ENCODE measurements at places on chromosomes 5 and 9. TPM values are rescaled to one million over a fixed set of nuclear protein-coding genes. Genes with fewer than 3 reads are reported as not detected.

GRCh38 chr5:102856389-102856777 lies 101.3 kb downstream of the PAM start:
- DNase-seq = peak; percentile 72
- peak overlapping the region; percentile 69 for H3K4me3 ChIP-seq
- peaks cover 11% of the 10 kb centered on the region for H3K36me3 ChIP-seq
- H3K27ac ChIP-seq = peak overlapping the region; percentile 85
- H3K27me3 ChIP-seq = peaks cover 1% of the 10 kb centered on the region
- peaks cover 71% of the 10 kb centered on the region for H3K4me1 ChIP-seq

DNA sequence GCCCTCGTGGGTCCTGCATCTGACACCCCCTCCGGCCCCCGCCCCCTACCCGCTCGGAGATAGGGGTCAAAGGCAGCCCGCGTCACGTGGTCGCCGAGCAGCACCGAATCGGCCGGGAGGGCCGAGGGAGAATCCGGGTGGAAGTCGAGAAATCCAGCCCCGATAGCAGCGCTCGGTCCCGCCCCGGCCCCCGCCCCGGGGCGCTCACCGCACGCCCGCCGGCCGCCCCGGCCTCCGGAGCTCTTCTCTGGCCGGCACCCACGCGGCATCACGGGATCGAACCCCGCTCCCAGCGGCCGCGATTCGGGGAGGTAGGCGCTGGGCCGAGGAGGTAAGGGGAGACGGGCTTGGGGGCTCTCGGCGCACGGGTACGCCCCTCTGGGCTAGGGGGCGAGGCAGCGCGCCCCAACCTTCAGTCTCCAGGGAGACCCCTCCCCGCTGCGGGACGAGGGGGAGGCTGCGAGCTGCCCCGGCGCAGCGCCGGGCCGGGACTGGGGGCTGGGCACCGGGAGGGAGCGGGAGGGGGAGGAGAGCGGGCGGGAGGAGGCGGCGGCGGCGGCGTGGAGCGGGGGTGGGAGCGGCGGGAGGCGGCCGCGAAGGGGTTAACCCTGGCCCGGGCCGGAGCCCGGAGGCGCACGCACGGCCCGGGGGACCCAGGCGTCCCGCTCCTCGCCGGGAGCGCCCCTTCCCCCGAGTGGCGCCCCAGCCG lies 22.1 kb upstream of the NDST1 start:
- peaks cover 15% of the 10 kb centered on the region for H3K36me3 ChIP-seq
- H3K4me1 ChIP-seq = peaks cover 63% of the 10 kb centered on the region
- H3K4me3 ChIP-seq = peak overlapping the region; percentile 83
- DNase-seq = peak; percentile 25
- H3K27me3 ChIP-seq = peaks cover 5% of the 10 kb centered on the region

DNA sequence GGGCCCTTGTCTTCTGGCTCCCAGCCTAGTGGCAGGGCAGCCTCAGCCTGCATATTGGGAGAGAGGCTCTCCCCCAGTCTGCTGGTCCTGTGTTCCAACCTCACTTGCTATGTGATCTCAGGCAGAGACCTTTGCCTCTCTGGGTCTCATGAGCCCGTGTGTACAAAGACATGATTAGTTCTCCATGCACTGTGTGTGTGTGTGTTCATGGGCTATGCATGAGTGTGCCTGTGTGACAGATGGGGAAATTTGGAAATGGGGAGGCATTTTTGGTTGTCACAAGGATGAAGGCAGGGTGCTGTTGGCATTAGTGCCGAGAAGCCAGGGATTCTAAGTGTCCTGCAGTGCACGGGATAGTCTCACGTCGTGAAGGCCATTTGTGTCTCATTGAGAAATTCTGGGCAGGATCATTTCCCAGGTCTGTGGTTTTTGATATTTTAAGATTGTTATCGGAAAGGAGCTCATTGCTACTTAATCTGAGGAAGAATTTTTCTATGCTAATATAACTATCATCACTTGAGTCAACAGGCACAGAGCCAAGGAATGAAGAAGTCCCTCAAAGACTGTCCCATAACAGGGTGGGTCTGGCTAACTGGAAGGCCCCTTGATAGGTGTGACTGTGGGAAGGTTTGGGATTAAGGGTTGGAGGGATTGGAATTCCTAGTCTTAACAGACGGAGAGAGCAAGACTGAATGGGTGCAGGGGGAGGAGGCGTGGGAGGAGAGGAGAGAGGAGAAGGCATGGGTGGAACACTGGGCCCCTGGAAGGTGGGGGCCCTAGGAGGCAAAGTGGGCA lies 168.5 kb downstream of the RGS3 start:
- H3K27ac ChIP-seq = peak overlapping the region; percentile 18
- peak overlapping the region; percentile 49 for H3K4me3 ChIP-seq
- peaks cover 16% of the 10 kb centered on the region for H3K27me3 ChIP-seq
- peaks cover 37% of the 10 kb centered on the region for H3K4me1 ChIP-seq

GRCh38 chr9:71638627-71639026 lies 129.7 kb downstream of the CEMIP2 start:
- no peak for DNase-seq
- no peak overlapping the region for H3K27ac ChIP-seq
- peak overlapping the region; percentile 45 for H3K4me3 ChIP-seq
- H3K4me1 ChIP-seq = 0 out of 2 replicates have a peak, but pooled peaks cover 6% of the 10 kb centered on the region
- no peaks in the 10 kb centered on the region for H3K36me3 ChIP-seq

GRCh38 chr9:132146039-132146438 lies 15.8 kb upstream of the NTNG2 start:
- H3K4me3 ChIP-seq = no peak overlapping the region
- H3K36me3 ChIP-seq = no peaks in the 10 kb centered on the region
- peaks cover 49% of the 10 kb centered on the region for H3K27me3 ChIP-seq
- no peak for DNase-seq
- peaks cover 18% of the 10 kb centered on the region for H3K4me1 ChIP-seq
- no peak overlapping the region for H3K27ac ChIP-seq

GRCh38 chr9:122216138-122216797 lies 12.5 kb downstream of the LHX6 start:
- peaks cover 84% of the 10 kb centered on the region for H3K27me3 ChIP-seq
- H3K4me3 ChIP-seq = no peak overlapping the region
- H3K4me1 ChIP-seq = peaks cover 26% of the 10 kb centered on the region
- no peak overlapping the region for H3K27ac ChIP-seq
- no peaks in the 10 kb centered on the region for H3K36me3 ChIP-seq

DNA sequence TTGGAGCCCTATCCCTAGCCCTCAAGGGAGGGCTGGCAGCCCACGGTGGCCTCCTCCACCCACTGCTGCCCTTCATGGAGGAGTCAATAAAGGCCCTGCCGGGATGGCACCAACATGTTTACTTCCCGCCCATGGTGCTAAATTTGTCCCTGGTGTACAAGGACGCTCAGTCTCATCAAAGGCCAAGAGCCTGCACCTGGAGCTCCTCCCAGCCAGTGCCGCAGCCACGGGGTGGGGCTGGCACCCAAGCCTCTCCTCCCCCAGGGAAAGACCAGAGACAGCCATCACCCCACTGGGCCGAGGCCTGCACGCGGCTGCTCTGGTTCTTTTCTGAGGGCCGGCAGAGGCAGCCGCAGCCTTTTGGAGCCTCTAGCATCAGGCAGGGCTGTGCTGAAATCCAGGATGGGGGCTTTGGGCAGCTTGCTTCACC lies 34.8 kb upstream of the RXRA start:
- no peak for DNase-seq
- H3K27me3 ChIP-seq = peaks cover 39% of the 10 kb centered on the region
- H3K36me3 ChIP-seq = no peaks in the 10 kb centered on the region
- no peak overlapping the region for H3K27ac ChIP-seq
- H3K4me3 ChIP-seq = no peak overlapping the region

GRCh38 chr5:154829181-154829588 lies 21.2 kb downstream of the FAXDC2 start:
- no peak for DNase-seq
- no peak overlapping the region for H3K27ac ChIP-seq
- no peak overlapping the region for H3K4me3 ChIP-seq
- H3K27me3 ChIP-seq = no peaks in the 10 kb centered on the region
- 0 out of 2 replicates have a peak, but pooled peaks cover 3% of the 10 kb centered on the region for H3K36me3 ChIP-seq

- peak; percentile 55 for DNase-seq
- H3K4me1 ChIP-seq = peaks cover 49% of the 10 kb centered on the region
- H3K27ac ChIP-seq = peak overlapping the region; percentile 55
- H3K27me3 ChIP-seq = no peaks in the 10 kb centered on the region
These were observed 116.7 kb downstream of the DOCK2 start for GRCh38 chr5:169753795-169754194.

- peak overlapping the region; percentile 64 for H3K27ac ChIP-seq
- peaks cover 5% of the 10 kb centered on the region for H3K36me3 ChIP-seq
- H3K27me3 ChIP-seq = no peaks in the 10 kb centered on the region
- peaks cover 56% of the 10 kb centered on the region for H3K4me1 ChIP-seq
These were observed 220.8 kb upstream of the RFX3 start for GRCh38 chr9:3746296-3747275.

DNA sequence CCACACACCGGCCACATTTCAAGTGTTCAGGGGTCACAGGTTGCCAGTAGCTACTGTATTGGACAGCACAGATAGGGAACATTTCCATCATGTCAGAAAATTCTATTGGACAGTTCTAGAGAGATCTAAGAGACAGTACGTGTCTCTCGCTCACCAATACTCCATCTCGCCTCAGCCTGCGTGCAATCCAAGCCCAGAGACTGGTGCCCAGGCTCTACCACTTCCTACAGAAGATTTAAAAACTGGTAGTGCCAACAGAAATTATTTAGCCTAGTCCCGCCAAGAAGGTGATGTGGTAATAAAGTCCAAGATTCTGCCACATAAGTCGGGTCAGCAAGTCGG lies 390 bp upstream of the SNX2 start:
- no peak for DNase-seq
- peak overlapping the region; percentile 71 for H3K27ac ChIP-seq
- peaks cover 42% of the 10 kb centered on the region for H3K4me1 ChIP-seq
- peak overlapping the region; percentile 94 for H3K4me3 ChIP-seq
- peaks cover 2% of the 10 kb centered on the region for H3K27me3 ChIP-seq

DNA sequence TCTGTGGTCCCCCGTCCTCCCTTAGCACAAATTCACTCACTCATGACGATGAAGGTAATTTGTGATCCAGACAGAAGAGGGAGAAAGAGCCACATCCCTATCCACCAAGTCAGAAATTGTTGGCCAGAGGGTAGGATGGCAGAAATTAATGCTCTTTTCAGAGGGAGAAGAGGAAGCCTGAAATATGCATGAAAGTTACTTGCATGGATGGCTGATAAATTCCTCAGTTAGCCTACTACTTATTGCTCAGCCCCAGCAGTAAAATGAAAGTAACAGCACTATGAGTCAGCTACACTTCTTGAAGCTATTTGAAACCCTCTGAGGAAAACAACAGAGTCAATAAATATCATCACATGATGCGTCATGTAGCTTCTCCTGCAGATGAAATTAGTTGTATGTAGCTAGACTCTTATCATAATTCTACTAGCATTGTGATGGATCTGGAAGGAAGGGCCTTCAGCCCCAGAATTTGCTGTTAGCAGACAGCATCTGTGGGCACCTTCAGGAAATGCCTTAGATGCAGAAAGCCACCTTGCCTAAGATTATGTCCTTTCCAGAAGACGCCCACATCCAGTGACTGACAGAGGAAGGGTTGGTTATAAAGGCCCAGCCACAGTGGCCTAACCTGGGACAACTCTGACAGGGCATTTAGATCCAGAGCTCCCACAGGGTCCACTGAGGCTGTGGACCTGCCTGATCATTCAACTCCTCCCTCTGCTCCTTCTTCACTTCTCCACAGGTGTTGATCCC lies 81.2 kb upstream of the CCDC112 start:
- peak overlapping the region; percentile 73 for H3K4me3 ChIP-seq
- H3K27me3 ChIP-seq = no peaks in the 10 kb centered on the region
- no peaks in the 10 kb centered on the region for H3K36me3 ChIP-seq
- H3K4me1 ChIP-seq = peaks cover 52% of the 10 kb centered on the region

- no peak overlapping the region for H3K27ac ChIP-seq
- H3K4me3 ChIP-seq = no peak overlapping the region
- no peaks in the 10 kb centered on the region for H3K36me3 ChIP-seq
- peaks cover 8% of the 10 kb centered on the region for H3K4me1 ChIP-seq
These were observed 108.3 kb upstream of the FER start for GRCh38 chr5:108639366-108639765.

DNA sequence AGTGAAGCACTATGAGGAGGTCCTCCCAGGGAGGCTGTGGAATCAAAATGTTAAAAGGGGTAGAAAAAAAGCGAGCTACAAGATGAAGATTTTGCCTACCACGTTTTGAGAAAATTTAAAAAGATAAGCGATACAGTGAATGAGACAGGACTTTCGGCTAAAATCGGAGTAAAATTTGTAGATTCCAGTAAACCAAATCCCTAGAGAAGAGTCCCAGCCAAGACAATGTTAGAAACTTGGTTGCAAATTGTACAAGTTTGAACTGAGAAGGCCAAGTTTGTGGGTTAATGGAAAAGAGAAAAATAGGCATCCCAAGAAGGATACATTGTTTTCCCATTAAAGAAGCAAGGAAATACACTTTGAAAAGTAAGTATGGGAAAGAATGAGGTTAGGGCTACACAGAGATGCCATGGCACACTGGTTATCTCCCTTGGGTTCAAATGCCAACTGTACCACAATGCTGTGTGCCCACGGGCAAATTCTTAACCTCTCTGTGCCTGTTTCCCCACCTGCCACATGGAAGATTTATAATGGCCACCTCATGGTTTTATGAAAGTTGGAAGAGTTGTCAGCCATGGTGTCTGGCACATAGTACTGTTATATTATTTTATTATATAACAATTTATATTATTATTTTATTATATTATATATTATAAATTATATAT lies 16.2 kb upstream of the MGAT1 start:
- H3K27ac ChIP-seq = no peak overlapping the region
- H3K4me3 ChIP-seq = no peak overlapping the region
- H3K27me3 ChIP-seq = no peaks in the 10 kb centered on the region
- DNase-seq = no peak
- peaks cover 28% of the 10 kb centered on the region for H3K4me1 ChIP-seq

DNA sequence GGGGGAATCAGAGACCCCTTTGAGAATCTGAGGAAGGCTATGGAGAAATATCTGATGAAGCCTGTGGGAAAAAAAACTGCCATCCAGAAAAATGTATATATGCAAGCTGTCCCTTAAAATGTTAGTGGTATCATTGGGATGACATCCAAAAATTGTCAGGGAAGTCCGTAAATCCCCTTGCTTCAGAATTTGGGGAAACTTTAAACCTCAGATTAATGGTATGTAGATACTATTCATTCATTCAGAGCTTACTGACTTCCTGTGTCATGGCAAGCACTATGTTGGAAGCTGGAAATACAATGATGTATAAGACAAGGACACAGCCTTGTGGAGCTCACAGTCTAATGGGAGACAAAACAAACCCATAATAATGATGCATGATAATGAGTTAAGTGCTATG lies 10.9 kb upstream of the MOB3B start:
- H3K4me1 ChIP-seq = peaks cover 26% of the 10 kb centered on the region
- no peaks in the 10 kb centered on the region for H3K27me3 ChIP-seq
- no peaks in the 10 kb centered on the region for H3K36me3 ChIP-seq
- H3K27ac ChIP-seq = no peak overlapping the region
- H3K4me3 ChIP-seq = no peak overlapping the region

PDGFRB gene
- 126 TPM for total RNA-seq

IRX2 gene
- total RNA-seq = 5.4 TPM

PCDHA1 gene
- 0.14 TPM for total RNA-seq

MEGF10 gene
- total RNA-seq = not detected

All from HFFc6 (cell line).